ENCODE measurements at places on chromosomes 6 and 20.

DNA sequence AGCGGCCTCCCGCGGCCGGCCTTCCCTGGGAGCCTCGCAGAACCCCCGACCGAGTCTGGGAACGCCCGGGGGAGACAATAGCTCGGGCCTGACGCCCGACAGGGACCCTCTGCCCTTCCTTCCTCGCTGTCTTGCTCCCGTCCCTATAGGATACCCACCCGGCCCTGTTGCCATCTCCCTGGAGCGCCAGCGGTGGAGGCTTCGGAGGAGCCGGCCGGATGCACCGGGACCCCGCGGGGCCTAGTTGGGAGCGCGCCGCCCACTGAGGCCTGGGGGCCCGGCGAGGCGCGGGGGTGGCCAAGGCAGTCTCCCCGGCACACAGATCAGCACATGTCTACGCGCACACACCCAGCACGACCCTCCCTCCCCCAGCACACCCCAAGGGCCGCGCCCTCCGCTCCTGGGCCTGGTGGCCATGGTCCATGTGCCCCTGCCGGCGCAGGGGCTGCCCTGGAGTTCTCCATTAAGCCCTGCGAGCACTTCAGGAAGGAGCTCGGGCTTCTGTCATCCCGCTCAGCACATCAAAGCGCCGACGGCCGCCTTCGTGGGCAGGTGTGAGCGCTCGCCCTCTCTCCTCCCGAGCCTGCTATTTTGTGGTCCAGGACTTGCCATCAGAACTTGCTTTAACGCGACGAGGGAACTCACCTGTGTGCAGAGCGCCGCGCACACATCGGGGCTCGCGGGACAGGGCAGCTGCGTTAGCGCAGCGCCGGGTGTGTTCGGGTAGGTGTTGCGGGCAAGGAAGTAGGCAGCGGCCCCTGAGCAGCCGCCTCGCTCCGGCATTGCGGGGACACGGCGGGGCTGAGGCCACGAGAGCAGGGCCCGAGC lies 3.7 kb downstream of the FOXF2 start:
- no peak for DNase-seq

GRCh38 chr20:15185913-15186312 lies 848.5 kb upstream of the FLRT3 start:
- DNase-seq, result no peak

- DNase-seq, result no peak
These were observed 145.4 kb downstream of the TTLL2 start for GRCh38 chr6:167470101-167470835.

DNA sequence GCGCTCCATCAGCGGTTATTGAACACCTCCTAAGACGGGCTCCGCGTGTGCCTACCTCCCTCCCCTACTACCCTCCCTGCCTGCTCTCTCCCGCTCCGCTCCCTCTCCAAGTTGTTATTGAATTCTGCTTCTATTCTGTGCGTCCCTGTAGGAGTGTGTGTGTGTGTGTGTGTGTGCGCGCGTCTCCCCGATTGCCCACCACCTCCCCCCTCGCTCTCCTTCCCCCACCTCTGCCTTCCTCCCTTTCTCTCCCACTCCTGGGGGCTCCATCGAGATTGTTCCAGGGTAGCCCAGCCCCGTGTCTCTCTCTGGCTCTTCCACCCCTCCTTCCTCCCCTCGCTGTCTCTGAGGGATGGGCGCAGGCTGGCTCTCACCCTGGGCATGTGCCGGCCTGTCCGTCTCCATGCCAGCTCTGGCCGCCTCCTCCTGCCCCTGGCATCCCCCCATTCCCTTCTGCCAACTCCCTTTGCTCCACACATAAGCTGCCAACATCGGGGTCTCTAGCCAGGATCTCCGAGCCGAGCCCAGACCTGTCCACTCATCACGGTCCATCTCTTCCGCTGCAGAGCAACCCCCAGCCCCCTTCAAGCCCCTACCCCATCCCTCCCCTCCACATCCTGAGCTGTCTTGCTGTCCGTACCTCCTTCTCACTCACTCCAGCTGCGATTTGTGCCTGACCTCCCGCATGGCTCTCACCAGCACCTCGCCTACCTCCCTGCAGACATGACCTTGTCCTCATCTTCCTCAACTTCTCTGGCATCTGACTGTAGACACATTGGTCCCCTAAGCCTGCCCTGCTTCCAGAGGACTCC lies 68.5 kb downstream of the SRC start:
- DNase-seq, result no peak

GRCh38 chr6:30618270-30618797 lies 694 bp downstream of the MRPS18B start:
- DNase-seq, result no peak

- DNase-seq, result no peak
These were observed 146.9 kb upstream of the EPHA7 start for GRCh38 chr6:93566285-93566684.

GRCh38 chr6:49519660-49520059 lies 19.9 kb downstream of the GLYATL3 start:
- DNase-seq, result no peak

- no peak for DNase-seq
These were observed 685.5 kb upstream of the CITED2 start for GRCh38 chr6:140059947-140060346.

GRCh38 chr6:14118091-14118439 lies 493 bp downstream of the CD83 start:
- DNase-seq, result no peak

DNA sequence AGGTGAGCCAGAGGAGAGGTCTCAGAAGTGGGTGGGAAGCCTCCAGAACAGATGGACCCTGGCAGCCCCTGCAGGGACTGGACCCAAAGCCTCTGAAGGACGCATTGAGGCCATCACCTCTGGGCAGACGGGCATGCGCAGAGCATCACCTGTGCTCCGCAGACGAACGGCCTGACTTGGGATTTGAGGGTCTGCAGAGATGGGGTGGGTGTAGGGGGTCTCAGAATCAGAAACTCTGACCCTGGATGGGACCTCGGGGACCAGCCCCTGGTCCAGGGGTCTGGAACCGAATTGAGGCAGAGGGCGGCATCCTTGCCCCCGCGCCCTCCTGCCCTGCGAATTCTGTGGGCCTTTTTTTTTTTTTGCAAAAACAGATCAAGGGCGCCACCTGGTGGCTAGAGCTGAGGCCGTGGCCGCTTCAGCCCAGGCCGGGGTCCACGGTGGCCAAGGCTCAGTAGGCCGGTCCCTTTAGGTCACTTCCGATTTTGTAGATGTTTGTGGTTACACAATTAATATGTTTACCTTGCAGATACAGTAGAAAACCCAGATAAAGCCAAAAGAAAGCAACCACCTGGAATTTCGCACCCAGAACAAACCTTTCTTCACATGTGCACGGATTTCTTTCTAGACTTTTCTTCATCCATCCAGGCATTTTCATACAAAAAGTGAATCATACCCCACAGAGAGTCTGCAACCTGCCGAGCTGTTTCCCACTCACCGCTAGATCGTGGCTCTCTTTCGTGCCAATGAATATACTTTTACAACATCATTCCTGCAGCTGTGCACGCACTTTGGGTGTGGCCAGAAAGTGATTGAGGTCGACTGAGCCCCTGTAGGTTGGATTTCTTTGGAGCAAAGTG lies 25.9 kb downstream of the ZBP1 start:
- DNase-seq, result peak; percentile 51

DNA sequence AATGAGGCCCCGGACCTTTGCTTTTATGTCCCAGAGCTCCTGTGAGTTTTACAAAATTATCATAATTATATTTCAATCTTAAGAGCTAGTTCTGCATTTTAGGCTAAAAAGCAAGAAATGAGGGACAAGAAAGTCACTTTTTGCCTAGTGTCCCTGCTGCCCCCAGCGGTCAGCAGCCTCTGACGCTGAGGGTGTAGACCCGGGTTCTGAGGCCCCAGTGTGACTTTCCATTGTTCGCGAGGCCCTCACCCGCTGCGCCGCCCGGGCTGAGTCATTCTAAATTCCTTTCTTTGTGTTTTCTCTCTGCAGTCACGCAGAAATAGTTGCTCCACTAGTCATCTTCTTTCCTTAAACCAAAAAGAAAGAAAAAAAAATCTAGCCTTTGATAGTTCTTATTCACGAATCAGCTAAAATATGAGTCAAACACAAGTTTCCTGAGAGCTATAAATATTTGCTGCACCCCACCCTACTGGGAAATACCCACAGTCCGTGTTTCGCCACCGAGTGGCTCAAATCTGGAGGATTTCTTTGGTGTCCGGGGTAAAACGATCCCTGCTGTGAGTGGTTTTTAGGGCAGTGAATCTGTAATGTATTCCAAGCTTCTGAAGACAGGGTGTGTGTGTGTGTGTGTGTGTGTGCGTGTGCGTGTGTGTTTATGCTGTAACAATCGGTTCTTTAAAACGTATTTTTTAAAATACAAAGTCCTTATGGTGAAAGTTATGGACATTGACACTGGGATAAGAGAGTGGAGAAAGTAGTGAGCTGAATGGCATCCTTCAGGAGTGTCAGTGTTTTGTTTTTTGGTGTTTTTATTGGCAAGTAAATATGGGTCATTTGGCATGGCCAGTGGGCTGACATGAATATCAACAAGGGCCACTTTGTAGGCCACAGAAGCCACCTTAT lies 59.7 kb upstream of the EEF1A1 start:
- peak; percentile 16 for DNase-seq
